ENCODE measurements at places on chromosomes 13 and 19.

GRCh38 chr19:37981785-37982475, 74.9 kb downstream of the SIPA1L3 start:
- no peak for DNase-seq

GRCh38 chr19:58218899-58219298, 9.8 kb upstream of the ZNF544 start:
- no peak for DNase-seq

GRCh38 chr19:55484593-55485438, at the start of gene NAT14:
Gene NAT14 (plus strand): TSS chr19:55485188. CDS start chr19:55485709, 521 bp downstream.
- DNase-seq = no peak

DNA sequence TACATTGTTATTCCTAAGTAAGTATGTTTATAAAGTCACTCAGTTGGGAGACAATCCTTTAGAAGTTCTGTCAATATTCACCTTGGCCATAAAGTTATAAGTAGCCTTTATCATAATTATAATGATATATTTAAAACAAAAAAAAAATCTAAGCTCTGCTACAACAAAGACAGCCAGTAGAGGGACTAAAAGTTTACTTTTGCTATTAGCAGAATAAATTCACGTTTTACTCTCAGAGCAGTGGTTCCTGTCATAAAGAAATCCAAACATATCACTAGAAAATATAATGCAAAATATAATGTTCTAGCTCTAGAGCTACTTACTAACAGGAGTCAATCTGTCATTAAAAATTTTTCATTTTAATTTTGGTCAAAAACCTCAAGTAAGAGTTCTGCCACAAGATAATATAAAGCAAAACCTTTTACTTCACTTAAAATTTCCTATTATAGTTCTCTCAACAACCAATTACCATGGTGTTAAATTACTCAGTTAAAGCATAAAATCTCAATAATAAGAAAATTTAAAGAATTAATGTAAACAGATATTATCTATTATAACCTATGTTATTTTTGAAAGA, 17.7 kb downstream of the INTS6 start:
- no peak for DNase-seq

DNA sequence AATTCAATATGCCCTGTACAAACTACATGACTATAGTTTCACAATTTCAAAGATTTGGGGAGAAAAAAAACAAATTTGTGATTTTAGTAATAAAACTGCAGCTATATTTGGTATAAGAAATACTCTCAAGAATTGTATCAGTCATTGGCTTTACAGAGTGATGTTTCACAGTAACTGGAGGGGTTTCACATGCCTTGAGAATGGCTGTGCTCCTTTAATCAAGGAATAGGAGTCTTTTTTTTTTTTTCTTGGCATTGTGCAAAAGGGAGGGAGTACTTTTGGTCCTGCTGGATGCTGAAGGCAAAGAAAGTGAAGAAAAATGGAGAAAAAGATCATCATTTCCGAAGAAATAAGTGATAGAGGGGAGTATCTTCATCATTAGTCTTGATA, 6.8 kb downstream of the ZNF507 start:
- no peak for DNase-seq

GRCh38 chr13:96779691-96780090, 214.6 kb downstream of the OXGR1 start:
- DNase-seq = no peak

Data from right renal cortex interstitium (tissue), 3 donors.